Tongue (tissue), 3 donors: ENCODE measurements at places on chromosomes 1 and 21.

DNA sequence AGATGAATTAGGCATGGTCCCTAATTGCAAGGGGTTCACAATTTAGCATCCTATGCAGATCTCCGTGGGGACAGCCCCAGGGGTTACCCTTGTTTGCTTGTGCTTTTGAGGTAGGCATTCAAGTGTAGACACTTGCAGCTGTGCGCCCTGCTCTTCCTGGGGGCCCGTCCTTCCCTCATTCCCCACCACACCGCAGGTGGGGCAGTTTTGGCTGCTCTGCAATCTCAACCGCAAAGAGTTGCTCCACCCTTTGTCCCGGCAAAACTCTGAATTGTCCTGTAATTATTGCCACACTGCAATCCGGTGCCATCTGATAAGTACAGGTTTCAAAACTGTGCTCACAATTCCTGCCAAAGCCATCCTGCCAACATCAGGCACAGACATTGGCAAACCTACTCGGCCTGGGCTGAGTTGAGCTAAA lies 65.4 kb upstream of the LYST start:
- DNase-seq, result no peak

DNA sequence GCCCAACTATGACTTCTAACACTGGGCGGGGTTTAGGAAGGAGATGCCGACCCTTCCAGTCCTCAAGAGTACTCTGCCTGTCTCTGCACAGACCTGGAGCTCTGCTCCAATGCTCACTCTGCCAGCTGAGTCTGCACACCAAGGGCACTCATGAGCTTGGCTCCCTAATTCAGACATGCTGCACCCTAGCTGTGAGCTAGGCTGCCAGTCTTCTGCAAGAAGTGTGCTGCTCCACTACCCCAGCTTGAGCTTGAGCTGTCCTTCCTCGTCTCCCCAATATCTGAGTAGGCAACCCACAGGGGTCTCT lies 13.2 kb downstream of the TP53BP2 start:
- DNase-seq, result no peak

DNA sequence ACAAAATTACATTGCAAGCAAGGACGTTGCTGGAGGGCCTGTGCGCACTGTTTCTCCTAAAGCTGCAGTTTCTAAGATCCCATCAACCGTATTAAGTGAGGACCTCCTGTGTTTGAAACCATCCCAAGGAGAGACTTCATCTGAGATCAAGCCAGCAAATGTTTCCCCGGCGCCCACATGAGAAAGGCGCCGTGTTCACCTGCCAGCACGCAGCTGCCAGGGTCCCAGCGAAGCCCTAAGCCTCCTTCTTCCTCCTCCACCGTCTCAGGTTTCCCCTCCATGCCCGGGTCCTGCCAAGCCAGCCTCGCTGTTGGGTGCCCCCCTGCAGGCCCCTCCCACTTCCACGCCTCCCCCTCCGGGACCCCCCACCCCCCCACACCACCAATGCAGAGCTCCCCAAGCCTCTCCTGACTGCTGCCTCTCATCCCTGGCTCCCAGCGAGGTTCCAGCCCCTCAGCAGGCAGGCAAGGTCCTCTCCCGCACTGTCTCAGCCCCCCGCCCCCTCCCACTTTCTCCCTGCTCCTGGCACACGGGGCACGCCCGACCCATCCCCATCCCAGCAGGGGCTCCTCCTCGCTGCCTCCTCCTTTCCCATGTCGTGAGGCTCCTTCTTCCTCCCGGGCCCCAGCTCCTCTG lies 8.6 kb upstream of the TFF1 start:
- peak; percentile 44 for DNase-seq

- no peak for DNase-seq
These were observed 256.9 kb downstream of the PTBP2 start for GRCh38 chr1:96978444-96978843.

DNA sequence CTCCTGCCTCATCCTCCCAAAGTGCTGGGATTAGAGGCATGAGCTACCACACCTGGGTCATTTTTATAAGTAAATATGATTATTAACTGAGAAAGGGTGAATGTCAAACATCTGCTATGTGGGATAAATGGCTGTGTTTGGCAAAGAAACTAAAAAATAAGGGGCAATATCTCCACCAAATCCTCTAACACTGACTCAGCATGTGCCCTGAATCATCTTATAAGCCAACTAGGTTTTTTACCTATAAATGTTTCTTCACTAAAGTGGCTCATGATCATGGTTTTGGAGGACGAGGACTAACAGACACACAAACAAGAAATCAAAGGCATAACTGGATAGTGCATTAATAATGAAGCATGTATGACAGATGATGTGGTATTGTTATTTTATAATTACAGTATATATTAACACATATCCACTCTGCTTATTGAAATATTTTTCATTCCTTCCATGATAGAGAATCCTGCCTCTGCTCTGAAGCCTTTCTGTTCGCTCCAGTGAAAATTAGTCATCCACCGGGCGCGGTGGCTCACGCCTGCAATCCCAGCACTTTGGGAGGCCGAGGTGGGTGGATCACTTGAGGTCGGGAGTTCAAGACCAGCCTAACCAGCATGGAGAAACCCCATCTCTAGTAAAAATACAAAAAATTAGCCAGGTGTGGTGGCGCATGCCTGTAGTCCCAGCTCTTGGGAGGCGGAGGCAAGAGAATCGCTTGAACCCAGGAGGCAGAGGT lies 11.7 kb upstream of the ARHGAP29 start:
- no peak for DNase-seq

DNA sequence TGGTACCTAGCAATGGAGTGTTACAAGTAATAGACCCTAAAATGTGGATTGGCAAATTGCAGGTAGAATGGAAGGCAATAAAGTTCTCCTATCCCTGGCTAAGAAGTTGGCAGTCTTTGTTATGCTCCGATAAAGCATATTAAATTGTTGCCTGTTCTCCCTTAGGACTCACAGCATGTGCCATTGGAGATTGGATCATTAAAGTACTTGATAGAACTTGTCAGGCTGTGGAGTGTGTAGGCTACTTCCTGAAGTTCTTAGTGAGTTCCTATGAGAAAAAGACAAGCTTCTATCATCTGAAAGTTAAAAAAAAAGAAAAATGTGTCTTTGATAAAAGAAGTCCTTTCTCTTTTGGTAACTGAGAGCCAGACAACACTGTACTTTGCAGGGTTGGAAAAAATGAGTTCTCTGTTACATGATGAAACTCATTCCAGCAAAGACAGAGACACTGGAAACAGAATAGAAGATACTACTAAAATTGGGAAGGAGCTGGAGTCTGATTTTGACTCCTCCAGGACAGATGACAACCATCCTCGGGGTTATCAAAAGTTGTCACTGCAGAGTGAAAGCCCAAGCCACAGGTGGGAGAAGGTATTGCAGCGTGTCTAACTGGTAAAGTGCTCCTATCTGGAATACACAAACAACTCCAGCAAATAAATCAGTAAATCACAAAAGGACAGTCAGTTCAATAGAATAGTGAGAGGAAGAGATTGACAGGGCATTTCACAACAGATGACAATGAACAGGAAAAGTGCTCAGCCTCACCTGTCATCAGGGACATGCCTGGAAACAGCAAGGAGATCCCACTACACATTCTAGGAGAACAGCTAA lies 87.5 kb upstream of the WDR26 start:
- no peak for DNase-seq

DNA sequence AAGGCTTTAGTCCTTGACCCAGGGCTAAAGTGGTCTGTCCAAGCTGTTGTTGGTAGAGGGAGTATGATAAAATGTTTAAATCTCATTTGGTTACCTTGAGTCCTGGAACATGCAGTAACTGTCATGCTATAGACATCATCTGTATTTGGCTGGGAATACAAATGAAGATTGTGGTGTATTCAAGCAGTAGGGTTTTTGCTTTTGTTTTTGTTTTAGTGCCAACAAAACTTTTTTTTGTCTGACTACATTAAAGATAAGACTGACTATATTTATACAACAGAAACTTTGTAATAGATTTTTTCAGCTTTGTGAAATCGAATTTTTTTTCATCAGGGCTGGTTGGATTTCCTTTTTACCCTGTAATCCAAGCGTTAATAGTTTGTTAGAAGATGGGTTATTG lies 7.4 kb upstream of the SARS1 start:
- DNase-seq, result no peak

DNA sequence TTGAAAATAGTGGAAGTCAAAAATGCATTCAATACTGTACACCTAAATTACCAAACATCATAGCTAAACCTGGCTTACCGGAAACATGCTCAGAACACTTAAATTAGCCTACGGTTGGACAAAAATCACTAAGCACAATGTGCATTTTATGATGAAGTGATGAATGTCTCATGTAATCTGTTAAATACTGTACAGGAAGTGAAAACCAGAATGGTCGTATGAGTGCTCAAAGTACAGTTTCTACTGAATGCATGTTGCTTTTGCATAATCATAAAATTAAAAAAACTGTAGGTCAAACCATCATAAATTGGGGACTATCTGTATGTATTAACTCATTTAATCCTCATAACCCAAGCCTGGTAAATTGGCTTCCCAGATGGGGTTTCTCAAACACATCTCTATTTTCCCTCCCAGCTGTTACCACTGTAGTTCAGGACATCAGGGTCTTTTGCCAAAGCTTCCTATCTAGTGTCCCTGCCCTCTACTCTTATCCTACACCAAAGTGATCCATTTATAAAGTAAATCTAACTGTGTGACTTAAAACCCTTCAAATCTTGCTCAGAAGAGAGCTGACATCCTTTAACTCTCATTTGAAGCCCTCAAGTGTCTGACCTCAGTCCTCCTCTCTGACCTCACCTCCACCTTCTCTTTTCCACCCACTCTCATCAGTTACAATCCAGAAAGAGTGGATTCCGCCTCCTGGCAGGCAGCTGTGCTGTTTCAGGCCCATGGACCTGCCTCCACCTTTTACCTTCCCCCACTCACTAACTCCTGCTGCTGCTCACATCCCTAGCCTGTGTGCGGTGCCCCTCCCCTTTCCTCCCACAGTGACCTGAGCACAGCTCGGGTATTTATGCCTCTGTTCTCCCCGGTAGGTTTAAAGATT lies 356.4 kb upstream of the ST6GALNAC5 start:
- DNase-seq, result no peak

DNA sequence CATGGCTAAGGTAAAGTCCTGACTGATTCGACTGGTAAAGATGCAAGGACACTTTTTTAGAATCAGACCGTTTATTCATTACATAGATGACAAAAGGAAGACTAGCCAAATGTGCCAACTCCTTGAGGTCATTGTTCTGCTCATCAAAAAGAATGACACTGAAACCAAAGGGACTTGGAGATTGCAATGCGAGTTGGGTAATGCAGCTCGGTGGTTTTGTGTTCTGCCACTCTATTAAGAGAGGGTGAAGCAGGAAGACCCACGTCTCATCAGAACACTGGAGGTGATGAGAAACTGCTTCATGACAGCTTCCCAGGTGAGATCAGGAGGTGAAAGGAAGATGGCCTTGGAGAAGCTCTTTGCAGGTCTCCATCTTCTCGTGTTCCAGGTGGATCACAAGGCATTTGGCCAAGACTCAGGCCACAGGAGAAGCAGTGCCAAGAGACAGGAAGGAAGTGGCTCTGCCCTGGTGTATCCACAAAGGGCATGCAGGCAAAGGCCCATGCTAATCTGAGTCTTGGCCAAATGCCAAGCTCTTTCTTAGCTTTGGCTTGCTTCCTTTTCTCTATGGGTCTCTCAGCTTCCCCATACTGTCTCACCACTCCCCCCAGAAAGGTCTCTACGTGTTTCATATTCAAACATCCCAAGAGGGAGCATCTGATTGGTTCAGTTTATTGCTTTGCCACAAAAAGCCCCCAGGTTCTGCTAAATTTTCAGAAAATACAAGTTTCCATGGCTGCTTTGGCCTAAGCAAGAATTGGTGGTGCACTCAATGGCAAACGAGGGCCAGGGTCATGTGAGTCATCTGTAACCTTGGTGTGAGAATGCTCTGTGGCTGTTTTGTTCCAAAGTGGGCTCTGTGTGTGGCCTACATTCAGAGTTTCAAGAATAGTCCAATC lies 5.7 kb upstream of the CCT8 start:
- no peak for DNase-seq

DNA sequence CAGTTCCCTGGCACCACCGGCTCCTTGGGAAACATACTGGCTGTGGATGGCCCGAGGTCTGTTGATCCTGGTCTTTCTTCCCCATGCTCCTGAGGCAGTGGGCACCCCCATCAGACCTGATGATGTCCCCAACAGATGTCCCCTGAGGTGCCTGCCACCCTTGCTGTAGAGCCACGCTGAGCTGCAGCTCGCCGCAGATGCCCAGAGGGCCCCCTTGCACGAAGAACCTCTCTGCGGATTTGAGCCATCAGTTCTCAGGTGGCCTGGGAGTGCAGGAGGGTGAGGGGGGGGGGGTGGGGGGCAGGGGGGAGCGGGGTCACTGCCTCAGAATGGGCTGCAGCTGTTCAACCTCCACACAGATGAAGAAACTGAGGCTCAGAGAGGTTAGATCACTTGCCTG lies 60.9 kb downstream of the GLIS1 start:
- no peak for DNase-seq

- DNase-seq, result no peak
These were observed 11.2 kb upstream of the KLHDC7A start for GRCh38 chr1:18469514-18469913.

- no peak for DNase-seq
These were observed 119.3 kb upstream of the PROX1 start for GRCh38 chr1:213868482-213868881.

- no peak for DNase-seq
These were observed 24.6 kb downstream of the ANGPTL3 start for GRCh38 chr1:62621907-62622306.

DNA sequence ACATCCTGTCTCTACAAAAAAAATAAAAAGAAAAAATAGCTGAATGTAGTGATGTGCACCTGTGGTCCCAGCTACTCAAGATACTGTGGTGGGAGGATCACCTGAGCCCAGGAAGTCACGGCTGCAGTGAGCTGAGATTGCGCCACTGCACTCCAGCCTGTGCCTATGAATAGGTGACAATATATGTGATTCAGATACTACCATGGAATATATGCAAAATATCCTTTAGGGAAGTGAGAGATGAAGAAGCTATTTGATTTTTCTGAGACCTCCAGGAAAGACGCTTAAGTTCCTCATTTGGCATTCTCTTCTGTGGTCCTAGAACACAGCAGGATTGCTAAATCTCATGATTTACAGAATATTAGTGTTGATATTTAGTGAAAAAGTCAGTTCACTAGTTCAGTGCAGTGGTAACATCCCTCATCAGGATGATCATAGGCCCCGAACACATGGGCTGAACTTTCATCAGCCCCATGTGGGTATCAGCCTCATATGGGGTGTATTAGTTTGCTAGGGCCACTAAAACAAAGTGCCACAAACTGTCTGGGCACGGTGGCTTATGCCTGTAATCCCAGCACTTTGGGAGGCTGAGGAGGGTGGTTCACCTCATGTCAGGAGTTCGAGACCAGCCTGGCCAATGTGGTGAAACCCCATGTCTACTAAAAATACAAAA lies 6.0 kb upstream of the VASH2 start:
- DNase-seq, result no peak

DNA sequence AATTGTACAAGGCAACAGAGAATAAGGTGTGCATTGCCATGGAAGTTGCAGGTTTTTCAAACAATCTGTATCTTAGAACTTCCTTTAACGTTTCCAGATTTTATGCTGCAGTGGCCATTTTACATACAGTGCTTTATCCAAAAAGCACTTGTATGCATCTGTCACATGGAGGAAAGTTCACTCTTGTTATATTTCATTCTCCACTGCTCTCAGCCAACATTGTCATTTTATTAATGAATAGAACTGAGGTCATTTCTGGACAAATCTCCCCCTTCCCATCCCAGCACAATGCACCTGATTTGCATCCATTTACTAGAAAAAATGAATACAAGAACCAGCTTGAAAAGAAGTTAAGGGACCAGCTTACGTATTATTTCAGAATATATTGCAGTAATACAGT lies 342.0 kb downstream of the USP25 start:
- peak; percentile 42 for DNase-seq

GRCh38 chr1:15851210-15852035 lies 3.9 kb downstream of the SPEN start:
- peak; percentile 34 for DNase-seq
